HCEC 1CT (cell line): ENCODE measurements at places on chromosomes 13 and 19.
A peak's percentile ranks its signal among the peaks of the same experiment; 100 is the strongest.

- no peak for DNase-seq
Observed at GRCh38 chr13:21333186-21333585, 125.9 kb downstream of the ZDHHC20 start.

DNA sequence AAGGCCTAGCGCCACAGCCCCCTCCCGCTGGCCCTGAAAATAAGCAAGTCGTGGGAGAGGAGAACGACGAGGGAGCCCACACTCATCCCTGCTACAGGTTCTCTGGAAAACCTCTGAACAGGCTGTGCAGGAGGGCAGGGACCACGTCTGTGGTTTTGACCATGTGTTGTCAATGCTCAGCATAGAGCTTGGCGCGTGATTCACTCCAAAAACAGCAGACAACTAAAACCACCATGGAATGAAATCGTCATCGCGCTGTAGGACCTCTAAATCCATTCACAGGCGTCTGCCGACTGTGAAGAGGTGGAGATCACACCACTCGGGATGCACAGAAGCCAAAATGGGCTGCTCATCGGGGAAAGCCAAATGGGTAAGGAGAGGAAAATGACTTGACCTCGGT lies 121.3 kb downstream of the COL4A1 start:
- no peak for DNase-seq

GRCh38 chr13:73754727-73755292 lies 379.4 kb downstream of the KLF12 start:
- DNase-seq, result peak; percentile 40

GRCh38 chr13:100506154-100506553 lies 82.4 kb downstream of the GGACT start:
- no peak for DNase-seq

DNA sequence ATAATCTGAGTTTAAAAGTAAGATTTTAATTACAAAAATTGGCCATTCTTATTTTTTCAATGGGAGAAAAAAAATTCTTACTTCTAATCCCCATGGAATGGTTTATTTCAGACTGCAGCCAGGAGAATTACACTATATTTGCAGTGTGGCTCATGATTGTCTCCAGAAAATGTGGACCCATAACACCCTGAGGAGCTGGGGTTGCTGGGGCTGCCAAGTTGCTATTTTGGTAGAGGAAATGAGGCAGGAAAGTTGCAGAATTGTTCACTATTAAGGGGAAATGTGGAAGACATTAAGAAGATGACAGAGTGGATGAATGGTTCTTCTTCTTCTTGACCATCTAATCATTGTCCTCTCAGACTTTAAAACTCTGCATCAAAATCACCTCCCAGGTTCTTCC lies 4.6 kb upstream of the SCEL start:
- DNase-seq, result no peak

- no peak for DNase-seq
Observed at GRCh38 chr19:51714848-51715247, 8.9 kb downstream of the HAS1 start.

DNA sequence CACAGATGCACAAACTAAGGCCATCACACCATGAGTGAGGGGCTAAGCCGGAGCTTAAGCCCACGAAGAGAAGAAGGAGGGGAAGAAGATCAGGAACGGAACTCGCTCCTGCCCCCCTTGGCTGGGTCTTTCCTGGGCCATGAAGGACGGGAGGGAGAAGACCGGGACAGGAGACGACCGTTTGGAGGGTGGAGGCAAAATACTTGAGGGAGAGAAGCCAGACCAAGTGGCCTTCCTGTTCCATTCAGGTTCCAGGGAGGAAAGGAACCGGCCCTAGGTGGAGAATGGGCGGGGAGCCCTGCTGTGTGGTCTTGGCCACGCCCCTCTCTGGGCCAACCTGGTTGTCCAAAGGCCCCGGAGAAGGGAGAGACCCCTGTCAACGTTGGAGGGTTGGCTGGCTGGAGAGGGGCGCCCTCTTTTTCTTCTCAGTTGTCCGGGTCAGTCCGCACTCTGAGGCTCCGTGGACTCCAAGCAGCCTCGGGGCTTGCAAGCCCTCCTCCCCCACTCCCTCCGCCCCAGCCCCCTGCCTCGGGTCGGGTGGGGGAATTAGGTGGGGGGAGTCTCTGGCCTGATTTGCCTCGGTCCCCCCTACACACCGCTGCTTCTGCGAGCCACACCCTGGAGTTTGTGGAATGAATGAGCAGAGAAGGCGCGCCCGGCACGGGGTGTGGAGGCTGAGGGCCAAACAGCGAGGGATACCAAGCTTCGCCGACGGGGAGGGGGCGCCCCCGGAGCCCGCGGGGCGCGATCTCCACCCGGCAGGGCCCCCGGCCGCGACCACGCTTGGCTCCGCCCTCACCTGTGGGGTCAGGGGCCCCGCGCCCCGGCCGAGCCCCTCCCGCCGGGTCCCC lies 757 bp downstream of the FBN3 start:
- no peak for DNase-seq

GRCh38 chr13:49731766-49732165 lies 40.5 kb upstream of the EBPL start:
- DNase-seq, result peak; percentile 84

DNA sequence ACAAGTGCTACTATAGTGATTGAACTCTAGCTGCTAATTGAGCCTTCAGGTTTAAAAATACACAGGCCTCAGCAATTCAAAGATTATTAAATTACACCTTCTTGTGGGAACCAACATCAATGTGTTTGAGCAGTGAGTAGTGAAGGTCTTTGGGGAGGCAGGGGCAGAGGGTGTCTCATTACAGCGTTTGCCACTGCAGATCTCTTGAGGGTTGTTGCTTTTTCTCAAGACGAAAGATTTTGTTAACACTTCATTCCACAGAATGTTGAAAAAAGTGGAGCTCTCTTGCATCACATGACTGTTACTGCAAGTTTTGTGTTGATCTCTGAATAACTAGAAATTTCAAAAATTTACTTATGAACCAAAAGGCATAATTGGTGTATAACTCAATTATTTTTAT lies 253.6 kb downstream of the ATP8A2 start:
- no peak for DNase-seq

- DNase-seq, result peak; percentile 75
Observed at GRCh38 chr13:66534561-66534960, 695.6 kb downstream of the PCDH9 start.

- DNase-seq, result no peak
Observed at GRCh38 chr13:37345391-37345790, 239.9 kb upstream of the CSNK1A1L start.

- DNase-seq, result no peak
Observed at GRCh38 chr19:16385821-16386220, 61.2 kb downstream of the KLF2 start.

- DNase-seq, result no peak
Observed at GRCh38 chr19:40144947-40145748, 46.1 kb upstream of the MAP3K10 start.

GRCh38 chr19:8041531-8041931 lies 11.0 kb upstream of the CCL25 start:
- no peak for DNase-seq

GRCh38 chr19:46474211-46474610 lies 2.8 kb upstream of the PNMA8A start:
- DNase-seq, result no peak

GRCh38 chr19:400976-401865 lies 7.7 kb downstream of the C2CD4C start:
- no peak for DNase-seq

GRCh38 chr13:26457212-26457611 lies 100.3 kb upstream of the WASF3 start:
- no peak for DNase-seq

GRCh38 chr13:99980201-99980823 lies 1.3 kb upstream of the ZIC2 start:
- peak; percentile 68 for DNase-seq

DNA sequence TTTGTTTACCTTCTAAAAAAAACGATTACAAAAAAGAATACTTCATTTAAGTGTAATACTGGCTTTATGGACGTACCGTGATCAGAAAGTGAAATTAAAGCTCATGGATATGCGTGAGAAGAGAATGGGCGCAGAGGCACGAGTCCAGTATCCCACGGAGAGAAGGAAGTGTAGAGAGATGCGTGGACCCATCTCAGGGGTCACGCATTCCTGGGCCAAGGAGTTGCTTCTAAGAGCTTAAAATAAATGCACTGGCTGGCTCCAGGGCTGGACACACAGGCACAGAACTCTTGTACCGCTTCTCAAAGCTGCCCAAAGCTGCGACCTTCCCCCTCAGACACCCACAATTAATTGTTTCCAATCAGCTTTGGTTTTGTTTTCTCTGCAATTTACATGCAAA lies 8.7 kb upstream of the SPC24 start:
- DNase-seq, result no peak

GRCh38 chr19:48290401-48290770 lies 20.5 kb downstream of the ZNF114 start:
- DNase-seq, result peak; percentile 50

DNA sequence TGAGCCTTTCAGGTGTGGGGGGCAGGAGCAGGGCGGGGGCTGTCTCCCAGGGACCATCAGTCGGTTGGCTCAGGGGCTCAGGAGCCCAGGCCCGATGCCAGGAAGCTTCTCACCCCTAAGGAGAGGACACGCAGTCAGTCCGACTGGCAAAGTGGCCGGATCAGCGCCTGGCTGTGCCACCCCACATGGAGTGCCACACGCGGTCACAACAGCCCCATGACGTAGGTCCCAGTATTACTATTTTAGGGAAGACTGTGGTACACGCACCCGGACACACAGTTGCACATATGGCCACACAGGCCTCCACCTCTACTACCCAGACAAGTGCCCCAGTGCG lies 29.3 kb upstream of the GRTP1 start:
- no peak for DNase-seq

DNA sequence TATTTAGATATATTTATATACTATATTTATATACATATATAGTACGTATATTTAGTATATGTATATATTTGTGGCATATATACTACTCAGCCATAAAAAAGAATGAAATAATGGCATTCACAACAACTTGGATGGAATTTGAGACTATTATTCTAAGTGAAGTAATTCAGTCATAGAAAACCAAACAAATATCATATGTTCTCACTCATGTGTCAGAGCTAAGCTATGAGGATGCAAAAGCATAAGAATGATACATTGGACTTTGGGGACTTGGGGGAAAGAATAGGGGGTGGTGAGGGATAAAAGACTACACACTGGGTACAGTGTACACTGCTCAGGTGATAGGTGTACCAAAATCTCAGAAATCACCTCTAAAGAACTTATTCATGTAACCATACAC lies 1015.7 kb downstream of the EFNB2 start:
- DNase-seq, result no peak

DNA sequence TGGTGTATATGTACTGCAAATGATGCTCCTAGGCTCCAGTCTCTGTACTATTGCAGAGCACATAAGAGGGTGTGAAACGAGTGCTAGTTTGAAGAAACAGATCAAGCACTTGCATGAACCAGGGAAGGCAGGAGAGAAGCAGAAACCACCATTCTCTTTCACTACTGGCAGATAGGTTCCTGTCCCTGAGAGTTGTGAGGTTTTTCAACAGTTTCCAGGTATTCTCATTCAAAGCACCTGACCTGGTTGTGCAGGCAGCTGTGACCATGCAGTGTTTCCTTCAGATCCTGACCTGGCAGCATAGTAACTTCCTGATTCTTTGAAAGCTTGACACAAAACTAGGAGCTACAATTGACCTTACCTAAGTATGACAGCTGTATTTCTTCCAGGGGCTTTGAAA lies 164.9 kb downstream of the UFM1 start:
- no peak for DNase-seq

- no peak for DNase-seq
Observed at GRCh38 chr19:51002089-51002532, 707 bp upstream of the KLK8 start.

DNA sequence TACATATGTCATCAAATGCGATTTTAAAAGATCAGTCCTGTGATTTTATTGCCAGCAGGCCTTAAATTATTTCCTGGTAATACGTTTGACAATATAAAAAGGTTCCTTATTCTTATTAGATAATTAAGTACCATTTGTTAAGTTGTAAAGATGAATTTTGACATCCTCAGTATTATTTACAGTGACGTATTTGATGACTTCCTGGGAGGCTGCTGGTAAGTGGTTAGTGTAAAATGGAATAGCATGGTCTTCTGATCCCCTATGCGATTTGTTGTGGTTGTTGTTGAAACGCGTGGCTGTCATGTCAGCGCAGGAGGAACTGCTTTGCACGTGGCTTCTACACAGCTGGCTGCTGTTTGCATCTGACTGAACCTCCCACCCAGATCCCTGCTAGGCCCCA lies 99.7 kb downstream of the DCLK1 start:
- no peak for DNase-seq

- DNase-seq, result no peak
Observed at GRCh38 chr19:12166626-12167025, 3.7 kb downstream of the ZNF136 start.

DNA sequence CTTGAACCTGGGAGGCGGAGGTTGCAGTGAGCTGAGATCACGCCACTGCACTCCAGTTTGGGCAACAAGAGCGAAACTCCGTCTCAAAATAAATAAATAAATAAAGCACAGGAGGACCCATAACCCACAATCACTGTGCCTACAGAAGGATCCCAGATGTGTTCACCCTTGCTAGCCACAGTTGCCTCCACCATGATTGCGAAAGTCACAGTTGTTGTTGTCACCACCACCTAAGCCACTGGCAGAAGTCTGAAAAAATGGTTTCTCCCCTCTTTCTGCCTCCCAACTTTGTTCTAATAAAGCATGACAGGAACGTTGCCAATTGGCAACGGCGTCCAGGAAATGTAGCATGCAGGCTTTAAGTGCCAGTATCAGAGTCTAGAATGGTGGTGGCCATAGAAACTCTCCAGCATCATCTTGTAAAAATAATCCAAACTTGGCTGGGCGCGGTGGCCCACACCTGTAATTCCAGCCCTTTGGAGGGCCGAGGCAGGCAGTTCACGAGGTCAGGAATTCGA lies 2.2 kb upstream of the EPS15L1 start:
- DNase-seq, result no peak

GRCh38 chr13:75010941-75011340 lies 471.0 kb downstream of the TBC1D4 start:
- no peak for DNase-seq

DNA sequence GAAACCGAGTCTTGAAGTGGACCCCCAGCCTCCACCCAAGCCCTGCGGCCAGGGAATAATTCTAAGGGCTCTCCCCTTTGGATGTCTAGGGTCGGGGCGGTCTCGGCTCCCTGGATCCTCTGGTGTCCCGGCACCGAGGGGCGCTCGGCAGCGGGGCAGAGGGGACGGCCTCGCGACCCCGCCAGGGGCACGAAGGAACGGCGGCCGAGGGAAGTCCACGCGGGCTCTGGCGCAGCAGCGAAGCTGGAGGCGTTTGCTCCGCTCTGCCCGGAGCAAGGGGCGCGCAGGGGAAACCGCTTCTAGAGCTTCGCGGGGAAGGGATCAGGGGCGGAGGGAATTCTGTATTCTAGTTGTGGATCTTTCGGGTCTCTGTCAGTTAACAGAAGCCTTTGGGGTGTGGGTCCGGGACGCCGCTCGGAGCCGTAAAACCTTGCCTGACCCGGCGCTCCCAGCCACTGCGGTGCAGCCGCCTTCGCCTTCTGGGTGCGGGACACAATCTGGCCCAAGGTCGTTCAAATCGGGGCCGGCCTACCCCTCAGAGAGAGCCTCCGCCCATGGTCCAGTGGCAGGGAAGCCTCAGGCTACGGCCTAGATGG lies 118.2 kb downstream of the KCNRG start:
- no peak for DNase-seq

- no peak for DNase-seq
Observed at GRCh38 chr13:36717017-36717416, 43.2 kb downstream of the SERTM1 start.
